ENCODE measurements at places on chromosomes 6 and 20.

GRCh38 chr6:11865680-11866300, 87.2 kb upstream of the ADTRP start:
- no peak for DNase-seq

DNA sequence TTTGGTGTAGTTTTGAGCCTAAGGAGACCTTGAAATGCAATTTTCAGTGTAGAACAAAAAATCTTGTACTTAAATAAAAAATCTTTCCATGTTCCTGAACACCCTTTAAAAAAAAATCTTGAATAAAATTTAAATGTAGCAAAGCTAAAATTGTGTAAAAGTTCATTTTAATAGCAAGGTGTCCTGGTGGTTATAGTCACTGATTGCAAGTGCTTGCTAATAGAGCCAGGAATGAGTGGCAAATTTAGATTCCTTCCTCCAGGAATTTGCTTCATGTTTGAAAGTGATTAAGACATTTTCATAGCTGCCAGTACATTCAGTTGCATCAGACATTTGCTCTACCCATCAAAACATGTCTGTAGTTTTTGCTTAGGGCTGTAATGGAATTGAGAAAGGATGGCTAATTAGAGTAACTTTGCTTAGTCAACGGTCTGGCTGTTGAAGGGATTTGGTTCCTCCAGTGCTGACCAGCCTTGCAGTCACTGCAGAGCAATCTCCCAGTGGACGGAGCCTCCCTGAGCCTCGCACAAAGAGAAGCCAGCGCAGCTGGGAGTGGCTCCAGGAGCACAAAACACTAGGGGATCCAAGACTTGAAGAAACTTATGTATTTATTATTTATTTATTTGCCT, 36.5 kb downstream of the AKAP12 start:
- no peak for DNase-seq

- no peak for DNase-seq
These were observed 308.2 kb upstream of the PRND start for GRCh38 chr20:4413314-4414049.

- no peak for DNase-seq
These were observed 403 bp downstream of the CDH26 start for GRCh38 chr20:59958626-59959025.

GRCh38 chr6:24233813-24234442, 107.9 kb downstream of the NRSN1 start:
- DNase-seq: no peak

DNA sequence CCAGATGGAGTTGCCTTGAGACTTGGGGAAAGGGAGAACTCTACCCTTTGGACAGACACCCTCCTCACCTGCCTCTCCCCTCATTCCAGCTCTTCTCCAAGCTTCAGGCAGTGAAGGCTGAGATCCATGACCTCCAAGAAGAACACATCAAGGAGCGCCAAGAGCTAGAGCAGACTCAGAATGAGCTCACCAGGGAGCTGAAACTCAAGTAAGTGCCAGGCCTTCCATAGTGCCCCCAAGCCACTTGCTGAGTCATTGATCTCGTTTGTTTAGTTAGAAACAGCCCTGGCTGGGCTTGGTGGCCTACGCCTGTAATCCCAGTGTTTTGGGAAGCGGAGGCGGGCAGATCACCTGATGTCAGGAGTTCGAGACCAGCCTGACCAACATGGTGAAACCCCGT, 39.2 kb downstream of the KIF3B start:
- DNase-seq: no peak

DNA sequence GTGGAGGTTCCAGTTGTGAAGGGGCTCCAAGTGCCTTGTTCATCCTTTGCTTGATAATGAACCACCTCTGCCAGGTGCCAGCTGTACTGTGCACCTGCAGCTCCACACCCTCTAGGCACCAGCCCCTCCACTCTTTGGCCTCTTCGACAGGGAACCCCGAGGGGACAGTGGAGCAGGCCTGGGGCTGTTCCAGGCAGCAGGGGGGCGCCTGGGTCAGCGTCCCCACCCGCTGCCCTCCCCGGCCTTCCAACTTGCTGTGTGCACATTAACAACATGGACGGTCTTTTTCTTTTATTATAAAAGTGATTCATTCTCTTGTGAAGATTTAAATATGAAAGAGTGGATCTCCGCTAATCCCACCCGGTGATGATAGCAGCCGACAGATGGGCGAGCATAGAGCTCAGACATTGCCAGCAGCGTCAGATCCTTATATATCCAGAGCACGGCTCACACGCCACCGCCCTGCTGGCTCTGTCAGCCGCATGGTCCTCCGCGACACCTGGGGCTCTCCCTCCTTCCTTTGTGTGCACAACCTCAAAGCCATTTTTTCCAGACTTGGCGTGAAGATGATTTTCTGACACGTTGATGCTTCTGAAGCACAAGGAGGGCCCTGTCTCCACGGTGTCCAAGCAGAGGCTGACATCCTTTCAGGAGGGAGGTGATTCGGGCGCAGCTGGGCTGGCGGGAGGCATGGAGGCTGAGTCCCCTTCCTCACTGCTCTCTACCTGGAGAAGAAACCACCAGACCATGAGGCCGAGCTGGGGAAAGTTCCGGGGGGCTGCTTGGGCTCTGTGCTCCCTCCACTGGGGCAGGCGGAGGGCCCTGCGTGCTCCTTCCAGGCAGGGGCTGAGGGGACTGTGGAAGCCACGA, 22.2 kb upstream of the MRGBP start:
- no peak for DNase-seq

- no peak for DNase-seq
These were observed 32.0 kb upstream of the SSTR4 start for GRCh38 chr20:23003077-23003635.

- DNase-seq: no peak
These were observed 66.6 kb downstream of the CLVS2 start for GRCh38 chr6:123062670-123063069.

- DNase-seq: no peak
These were observed 6.5 kb upstream of the ROS1 start for GRCh38 chr6:117432273-117432672.

DNA sequence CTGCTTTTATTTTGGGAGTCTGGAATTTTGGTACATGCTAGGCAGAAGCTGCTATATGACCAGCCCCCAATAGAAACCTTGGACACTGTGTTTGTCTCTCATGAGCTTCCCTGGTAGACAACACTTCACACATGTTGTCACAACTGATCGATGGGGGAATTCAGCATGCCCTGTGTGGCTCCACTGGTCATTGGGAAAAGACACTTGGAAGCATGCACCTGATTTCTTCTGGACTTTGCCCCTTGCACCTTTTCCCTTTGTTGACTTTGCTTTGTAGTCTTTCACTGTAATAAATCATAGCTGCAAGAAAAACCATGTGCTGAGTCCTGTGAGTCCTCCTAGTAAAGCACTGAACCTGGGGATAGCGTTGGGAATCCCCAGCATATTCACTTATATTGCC, 7.9 kb upstream of the WFDC10A start:
- no peak for DNase-seq

- DNase-seq: no peak
These were observed 127.5 kb upstream of the SCGN start for GRCh38 chr6:25524542-25524941.

GRCh38 chr6:145141572-145141971, 593.7 kb downstream of the EPM2A start:
- DNase-seq: no peak

DNA sequence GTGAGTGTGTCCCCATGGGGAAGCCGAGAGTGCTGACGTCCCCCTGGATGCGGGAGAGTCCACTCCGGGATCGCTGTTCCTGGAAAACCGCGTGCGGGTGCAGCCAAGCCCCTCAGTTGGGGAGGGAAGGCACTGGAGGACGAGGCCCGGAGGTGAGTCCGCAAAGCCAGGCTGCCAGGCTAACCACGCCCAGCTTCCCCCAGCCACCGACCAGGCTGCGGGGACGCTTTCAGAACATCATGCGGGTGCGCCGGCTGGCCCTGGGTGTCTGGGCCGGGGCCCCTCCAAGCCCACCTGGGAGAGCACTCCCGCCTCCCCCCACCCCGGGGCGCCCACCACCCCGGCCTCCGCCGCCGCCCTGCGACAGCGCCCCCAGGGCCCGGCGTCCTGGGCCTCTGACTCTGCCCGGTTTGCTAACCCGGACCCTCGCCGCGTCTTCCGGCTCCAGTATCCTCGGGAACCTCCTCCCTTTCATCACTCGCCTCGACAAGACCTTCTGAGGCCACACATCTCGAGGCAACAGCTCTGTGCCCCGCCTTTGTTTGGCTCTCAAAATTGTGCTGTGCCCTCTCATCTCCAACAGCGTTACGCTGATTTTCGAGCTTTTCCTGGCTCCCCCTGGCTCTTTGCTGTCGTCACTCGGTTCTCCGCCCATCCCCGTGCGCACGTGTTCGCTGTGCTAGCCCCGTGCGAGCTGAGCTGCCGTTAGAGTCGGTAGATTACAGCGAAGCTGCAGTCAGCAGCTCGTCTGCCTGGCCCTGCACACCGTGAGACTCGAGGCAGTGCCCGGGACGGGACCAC, 47.1 kb upstream of the ENTPD6 start:
- peak; percentile 63 for DNase-seq

- no peak for DNase-seq
These were observed 424.8 kb downstream of the CBLN4 start for GRCh38 chr20:55580475-55580874.
